ENCODE measurements at places on chromosomes 3 and 15.

GRCh38 chr3:179093807-179094206 lies 22.2 kb upstream of the ZMAT3 start:
- no peak for DNase-seq

DNA sequence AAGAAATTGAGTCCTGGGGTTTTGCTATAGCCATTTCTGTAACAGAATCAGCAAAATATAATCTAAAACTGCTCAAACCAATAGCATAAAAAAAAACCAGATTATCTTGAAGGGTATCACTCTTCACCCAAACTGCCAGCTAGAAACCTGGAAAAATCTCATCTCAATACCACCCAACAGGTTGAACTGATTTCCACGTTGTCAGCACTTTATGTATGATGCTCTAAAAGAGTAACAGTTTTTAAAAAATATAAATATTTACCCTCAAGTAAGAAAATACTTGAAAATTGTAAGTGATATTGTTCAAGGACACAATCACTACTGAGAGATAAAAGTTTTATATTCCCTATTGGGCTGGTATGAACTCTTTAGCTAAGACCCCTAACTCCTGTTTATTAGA lies 451.3 kb downstream of the EPHA3 start:
- no peak for DNase-seq

GRCh38 chr3:194517333-194517732 lies 30.5 kb upstream of the ATP13A3 start:
- DNase-seq, result no peak

GRCh38 chr15:62567501-62567900 lies 402.4 kb upstream of the C2CD4B start:
- DNase-seq, result no peak

DNA sequence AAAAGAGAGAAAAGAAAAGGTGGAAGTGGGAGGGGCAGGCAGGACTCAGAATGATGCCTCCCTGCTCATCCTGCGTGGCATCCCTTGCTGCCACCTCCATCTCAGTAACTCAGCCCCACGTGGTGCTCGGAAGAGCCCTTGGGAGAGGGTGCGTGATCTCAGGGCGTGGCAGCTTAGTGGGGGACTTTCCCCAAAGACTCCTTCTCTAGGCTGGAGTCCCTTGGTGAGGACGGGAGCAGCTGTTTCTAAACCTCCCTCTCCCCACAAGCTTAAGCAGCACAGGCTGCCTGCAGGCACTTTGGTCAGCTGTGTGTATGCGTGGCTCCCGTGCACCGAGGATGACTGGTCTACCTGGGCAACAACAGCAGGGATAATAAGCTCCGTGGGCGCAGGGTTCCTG lies 7.4 kb upstream of the ANPEP start:
- no peak for DNase-seq

DNA sequence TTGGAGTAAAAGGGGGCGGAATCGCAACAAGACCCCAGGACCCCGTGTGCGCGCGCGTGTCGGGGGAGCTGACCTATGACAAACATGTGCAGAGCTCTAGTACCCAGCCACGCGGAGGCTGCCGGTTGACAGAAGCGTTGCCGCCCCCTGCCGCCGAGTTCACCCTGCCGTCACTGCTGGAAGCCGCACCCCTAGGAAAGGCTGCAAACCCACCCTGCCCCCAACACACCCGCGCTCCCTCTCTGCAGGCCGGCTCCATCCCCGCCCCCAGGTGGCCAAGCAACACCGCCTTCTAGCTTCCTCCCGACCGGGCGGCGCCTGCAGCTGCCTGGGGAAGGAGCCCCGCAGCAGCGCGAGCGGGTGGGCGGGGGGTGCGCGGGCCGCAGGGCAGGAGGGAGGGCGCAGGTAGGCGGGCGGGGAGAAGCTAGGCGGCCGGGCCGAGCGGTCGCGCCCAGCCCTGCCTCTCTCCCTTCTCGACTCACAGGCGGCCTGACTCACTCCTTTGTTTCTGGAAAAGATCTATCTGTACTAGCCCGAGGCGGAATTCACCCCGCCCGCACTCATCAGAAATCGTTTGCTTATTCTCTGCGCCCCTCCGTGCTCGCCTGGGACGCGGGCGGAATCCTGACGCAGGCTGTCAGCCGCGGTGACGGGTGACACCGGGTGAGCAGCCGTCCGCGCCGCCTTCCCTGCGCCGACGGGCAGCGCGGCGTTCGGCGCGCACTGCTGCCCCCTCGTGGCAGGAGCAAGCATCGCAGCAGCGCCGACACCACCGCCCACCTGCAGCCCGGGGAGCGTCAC lies 160.8 kb downstream of the GAP43 start:
- DNase-seq, result peak; percentile 69

GRCh38 chr3:183527428-183528379 lies 27.8 kb downstream of the KLHL6 start:
- no peak for DNase-seq

DNA sequence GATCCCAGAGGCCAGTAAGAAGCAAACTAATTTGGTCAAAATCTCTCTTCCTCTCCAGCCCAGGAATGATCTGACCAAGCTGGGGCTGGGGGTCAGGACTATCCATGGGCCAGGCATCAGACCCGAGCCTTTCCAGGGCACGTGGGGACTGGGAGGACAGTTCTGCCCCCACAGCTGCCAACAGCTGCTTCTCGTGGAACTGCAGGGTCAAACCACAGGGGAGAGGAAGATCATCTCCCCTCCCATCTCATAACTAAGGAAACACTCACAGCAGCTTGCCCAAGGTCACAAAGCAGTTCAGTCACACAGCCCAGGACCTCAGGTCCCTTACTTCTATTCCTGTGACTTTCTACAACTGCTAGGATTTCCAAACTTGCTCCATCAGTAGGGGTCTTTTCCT lies 47.1 kb downstream of the DAPK2 start:
- no peak for DNase-seq

GRCh38 chr3:141076036-141076773 lies 25.1 kb downstream of the SPSB4 start:
- no peak for DNase-seq

- no peak for DNase-seq
Measured at GRCh38 chr15:70493376-70493775, 270.0 kb downstream of the UACA start.

All from non-pigmented ciliary epithelial cell (primary cell).